ENCODE measurements at places on chromosomes 11 and 22. TPM values are rescaled to one million over a fixed set of nuclear protein-coding genes. Genes with fewer than 3 reads are reported as not detected.

Gene OR8G5
- not detected for total RNA-seq

Gene GSTT2B
- total RNA-seq: 4.4 TPM

Gene PGA5
- total RNA-seq: not detected

Gene DCDC1
- total RNA-seq: 0.63 TPM

Gene MMP11
- 17.6 TPM for total RNA-seq

Gene FOXRED2
- 6.0 TPM for total RNA-seq

Gene ARRB1
- 33.7 TPM for total RNA-seq

Gene USH1C
- total RNA-seq: 7.4 TPM

Gene APOBEC3B
- 10.2 TPM for total RNA-seq

Gene C2CD2L
- 7.6 TPM for total RNA-seq

Gene BDNF
- total RNA-seq: 0.06 TPM

Gene H19
- 69.5 TPM for total RNA-seq

Gene C11orf42
- total RNA-seq: not detected

Gene OSBP2
- total RNA-seq: 2.8 TPM

Gene RGL4
- not detected for total RNA-seq

Gene SCN2B
- total RNA-seq: 0.06 TPM

Gene OR5D14
- total RNA-seq: not detected

Gene LDLRAD3
- 5.6 TPM for total RNA-seq

Gene KDM2A
- total RNA-seq: 18.1 TPM

Gene TCN1
- total RNA-seq: 3.1 TPM

Gene LZTR1
- total RNA-seq: 20.2 TPM

Gene OR2AG2
- 0.08 TPM for total RNA-seq

Gene POU2F3
- total RNA-seq: 0.55 TPM

Gene GLB1L2
- 4.2 TPM for total RNA-seq

Gene SLC6A5
- total RNA-seq: not detected

Gene FOLR1
- total RNA-seq: 3.5 TPM

Gene PEX26
- total RNA-seq: 13.9 TPM

Gene BID
- 15.7 TPM for total RNA-seq

Gene C11orf86
- total RNA-seq: not detected

Gene OR5P2
- not detected for total RNA-seq

Gene OR10A2
- total RNA-seq: not detected
